LoVo (cell line): ENCODE measurements at places on chromosomes 7 and 10.

DNA sequence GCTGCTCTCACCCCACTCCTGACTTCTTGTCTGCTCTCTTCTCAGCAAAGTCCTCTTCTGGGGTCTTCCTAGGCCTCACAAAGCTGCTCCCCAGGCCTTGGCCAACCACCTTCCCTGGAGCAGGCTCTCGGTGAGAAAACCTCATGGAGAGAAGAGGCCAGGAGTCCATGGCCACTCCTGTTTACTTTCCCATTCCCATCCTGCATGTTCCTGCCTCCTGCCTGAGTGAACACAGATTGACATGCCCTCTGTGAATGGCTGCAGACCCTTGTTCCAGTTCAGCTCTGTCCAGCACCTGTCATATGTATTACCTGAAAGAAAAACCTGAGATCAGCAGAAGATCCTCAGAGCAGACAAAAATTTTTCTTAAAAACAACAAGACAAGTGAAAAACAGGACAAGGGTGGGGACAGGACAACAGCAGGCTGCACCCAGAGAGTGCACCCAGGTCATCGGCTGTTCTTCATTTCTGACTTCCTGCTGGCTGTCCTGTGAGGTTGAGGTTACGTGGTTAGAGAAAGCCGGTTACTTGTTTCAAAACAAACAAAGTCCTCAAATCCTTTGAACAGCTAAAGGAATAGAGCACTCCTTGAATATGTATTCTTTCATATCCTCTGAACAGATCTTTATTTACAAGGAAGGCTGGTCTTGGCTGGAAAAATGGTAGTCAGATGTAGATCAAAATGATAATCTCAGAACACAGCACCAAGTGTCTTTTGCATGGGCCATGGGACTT, 34.0 kb upstream of the DLD start:
- no peak for DNase-seq

GRCh38 chr7:137696376-137696775, 150.4 kb downstream of the DGKI start:
- DNase-seq = no peak

DNA sequence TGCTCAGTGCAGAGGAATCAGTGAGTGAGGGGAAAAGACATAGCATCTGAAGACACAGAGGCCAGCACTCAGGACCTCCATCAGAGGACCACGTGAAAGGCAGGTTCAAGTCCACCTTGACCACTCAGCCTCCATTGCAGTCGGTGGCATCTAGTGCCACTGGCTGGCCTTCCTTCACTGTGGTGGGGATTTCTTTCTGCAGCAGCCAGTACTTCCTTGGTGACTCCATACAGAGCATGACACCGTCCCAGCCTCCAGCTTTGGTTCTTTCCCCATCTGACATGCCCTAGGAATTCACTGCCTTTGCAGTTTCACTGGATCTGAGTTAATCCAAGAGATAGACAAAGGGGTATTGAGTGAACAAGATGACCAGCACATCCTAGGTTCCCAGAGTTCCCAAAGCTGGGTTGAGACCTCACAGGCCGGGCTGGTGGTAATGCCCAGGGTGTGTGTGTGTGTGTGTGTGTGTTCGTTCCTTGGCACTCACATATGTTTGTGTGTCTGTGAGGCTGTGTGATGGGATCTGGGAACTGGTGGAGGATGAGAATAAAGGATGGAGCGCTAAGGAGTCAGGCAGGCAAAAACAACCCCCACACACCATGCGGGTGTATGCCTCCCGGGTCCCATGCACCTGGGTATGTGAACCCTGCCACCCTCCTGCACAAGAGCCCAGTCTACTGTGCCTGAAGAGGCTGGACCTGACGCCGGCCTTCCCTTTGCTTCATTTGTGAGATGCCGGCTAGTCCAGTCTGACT, 57.8 kb downstream of the SYPL1 start:
- DNase-seq = no peak

DNA sequence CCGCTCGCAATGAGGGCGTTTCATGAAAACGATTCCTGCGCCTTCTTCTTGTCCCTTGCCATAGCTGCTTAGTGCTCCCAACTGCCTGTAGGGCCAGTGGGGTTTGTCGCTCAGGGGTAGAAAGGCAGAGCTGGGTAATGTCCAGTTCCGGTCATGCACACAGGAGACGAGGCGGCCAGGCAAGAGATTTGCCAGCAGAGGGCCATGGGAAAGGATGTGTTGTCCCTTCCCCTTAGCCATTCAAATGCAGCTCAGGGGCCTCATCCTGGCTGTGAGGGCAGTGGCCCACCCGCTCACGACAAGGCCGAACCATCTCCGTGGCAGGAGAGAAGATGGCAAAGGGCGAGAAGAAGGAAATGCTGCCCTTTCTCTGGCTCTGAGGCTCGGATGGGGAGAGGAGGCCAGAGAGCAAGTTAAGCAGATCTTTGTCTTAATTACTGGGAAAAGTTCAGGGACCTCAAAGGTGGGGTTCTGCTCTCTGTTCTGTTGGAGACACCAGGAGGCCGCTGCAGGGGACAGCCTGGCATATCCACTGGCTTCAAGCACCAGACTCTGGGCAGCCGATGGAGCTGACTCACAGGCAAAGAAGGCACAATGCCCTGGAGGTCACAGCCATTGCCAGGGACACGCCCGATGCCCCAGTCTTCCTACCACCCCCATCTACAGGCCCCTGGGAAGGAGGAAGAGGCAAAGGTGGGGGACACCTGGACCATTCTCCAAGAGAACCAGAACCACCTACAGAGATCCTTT, 534.8 kb upstream of the MGMT start:
- no peak for DNase-seq

DNA sequence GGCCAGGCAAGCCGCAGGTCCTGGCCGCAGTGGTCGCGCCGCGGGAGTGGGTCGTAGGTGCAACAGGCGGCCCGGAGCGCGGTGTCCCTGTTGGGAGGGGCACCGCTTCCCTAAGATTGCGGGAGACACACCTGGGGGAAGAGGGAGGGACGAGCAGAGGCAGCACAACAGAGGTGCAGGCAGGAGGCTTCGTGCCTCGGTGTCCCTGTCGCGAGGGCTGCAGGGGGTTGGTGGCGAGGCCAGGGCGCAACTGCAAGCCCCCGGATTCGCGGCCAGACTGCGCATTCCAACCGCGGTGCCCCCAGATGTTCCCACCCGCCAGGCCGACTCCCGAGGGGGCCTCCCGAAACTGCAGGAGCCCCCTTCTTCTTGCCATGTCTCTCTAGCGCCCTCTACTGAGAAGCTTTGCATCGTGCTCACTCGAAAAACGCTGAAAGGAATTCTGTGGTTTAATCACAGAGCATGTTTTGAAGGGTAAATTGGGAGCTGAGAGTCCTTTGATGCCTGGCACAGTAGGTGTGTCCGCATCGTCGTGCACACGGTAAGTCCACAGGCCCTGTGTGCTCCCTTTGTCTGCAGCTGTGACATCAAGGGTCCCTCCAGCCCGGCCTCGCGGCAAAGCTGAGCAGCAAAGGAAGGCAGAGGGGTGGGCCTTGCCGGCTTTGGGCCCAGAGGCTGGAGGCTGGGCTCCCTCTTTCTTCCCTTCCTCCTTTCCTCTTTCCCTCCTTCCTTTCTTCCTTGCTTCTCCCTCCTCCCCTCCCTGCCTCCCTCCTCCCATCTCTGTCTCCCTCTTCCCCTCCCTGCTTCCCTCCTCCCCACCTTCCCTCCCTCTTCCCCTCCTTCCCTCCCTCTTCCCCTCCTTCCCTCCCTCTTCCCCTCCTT, 6.2 kb upstream of the MBL2 start:
- DNase-seq = no peak

- DNase-seq = no peak
These were observed 68.9 kb downstream of the PTPRZ1 start for GRCh38 chr7:121941830-121942229.

DNA sequence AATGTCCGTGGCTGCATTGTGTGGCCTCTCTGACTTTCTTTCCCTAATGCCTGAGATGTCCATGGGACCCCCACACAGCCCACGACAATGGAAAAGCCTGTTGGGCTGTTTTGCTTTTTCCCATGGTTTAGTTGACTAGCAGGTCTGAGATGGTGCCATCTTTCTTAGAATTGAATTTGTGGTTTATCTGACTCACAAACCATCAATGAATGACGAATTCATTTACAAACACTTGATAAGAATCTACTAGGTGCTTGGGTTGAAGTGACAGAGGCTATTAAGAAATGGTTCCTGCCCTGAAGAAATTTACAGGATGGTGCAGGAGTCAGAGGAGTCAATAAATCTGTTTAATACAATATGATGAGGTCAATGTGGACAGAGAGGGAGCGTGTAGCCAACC, 75.4 kb downstream of the OTUD1 start:
- no peak for DNase-seq

- peak; percentile 53 for DNase-seq
These were observed 1.2 kb upstream of the PFKFB3 start for GRCh38 chr10:6201516-6201975.
